NCI-H1436 treated with DMSO at 0.1 percent for 48 hours (cell line): ENCODE measurements at places on chromosomes 6 and 20.

DNA sequence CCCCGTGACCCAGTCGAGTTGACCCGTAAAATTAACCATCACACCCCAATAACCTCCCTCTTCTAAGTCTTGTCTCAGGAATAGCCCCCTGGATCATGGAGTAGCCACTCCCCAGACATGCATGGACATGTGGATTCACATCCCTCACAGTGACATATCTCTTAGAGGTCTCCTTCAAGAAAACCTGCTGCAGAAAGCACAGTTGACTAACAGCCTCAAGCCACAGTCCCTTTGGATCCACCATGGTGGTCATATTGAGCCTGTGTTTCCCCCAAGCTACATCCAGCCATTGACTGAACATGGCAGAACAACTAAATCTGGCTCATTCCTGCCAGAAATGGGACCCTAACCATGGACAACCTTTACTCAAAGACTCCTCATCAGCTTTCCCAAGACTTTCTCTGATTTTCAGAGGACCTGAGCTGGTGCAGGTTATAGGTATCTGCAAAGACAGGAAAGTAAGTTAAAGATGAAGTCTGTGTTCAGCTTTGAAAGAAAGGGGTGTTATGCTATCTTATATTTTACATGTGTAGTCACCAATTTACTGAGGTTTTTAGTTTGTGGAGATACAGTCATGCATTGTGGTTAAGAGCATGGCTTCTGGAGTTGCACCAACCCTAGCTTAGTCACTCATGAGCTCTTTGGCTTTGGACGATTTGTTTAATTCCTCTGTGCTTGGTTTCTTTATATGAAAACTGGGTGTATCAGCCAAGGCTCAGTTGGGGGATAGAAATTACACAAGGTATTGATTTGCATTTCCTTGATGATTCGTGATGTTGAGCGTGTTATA, 219.1 kb downstream of the MYLK4 start:
- DNase-seq = no peak

DNA sequence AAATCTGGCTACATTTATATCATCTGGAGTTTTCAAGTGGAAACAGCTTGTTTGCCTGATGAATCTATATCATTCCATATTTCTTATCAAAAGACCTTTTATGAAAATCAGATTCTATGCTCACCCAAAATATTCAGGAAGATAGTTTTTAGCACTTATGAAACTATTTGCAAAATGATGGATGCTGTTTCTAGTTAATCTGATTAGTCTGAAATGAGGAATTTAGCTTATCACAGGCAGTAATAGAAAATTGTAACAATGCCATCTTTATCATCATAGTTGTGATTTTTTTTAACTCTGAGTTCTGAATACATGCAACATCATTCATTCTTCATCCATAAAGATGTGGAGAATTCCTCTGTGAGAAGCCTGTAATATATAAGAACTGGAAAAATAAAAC, 229.7 kb downstream of the PLCB1 start:
- DNase-seq = no peak

DNA sequence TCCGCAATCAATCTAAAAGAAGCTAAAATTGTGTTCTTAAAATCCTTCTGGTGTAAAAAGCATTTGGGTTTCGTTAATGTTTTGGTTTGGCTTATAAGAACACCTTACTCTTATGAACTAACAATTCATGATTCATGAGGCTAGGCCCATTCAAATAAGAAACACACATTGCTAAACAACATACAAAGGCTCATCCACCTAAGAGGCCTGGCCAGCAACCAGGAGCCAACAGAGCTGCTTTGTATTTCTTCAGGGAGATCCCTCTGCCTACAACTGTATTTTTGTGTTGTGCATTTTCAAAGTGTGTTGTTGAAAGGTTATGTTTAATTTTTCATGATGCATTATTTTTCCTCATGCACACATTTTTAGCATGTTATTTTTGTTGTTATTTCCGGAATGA, 98.6 kb downstream of the PTPRK start:
- DNase-seq = no peak

DNA sequence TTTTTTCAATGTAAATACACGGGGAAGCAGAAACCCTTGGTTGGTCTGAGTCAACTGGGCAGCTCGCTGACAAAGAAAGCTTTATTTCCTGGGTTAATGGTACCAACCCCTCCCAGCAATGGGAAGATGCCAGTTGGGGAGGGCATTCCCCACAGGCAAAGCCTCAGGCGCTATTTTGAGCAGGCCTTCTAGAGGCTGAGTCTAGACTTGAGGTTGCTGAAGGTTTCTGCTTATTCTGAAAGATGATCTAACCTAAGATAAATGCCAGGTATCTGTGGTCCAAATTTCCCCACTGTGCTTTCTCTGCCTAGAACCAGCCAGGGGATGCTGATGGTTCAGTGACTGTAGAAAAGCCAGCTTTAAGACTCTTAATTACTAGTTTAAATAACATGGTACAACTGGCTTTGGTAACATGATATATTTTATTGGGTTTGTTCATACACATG, 172.5 kb upstream of the JARID2 start:
- DNase-seq = no peak

GRCh38 chr6:124682751-124683150, 279.5 kb upstream of the RNF217 start:
- no peak for DNase-seq

GRCh38 chr20:25491446-25492038, 84.1 kb downstream of the GINS1 start:
- DNase-seq = no peak

DNA sequence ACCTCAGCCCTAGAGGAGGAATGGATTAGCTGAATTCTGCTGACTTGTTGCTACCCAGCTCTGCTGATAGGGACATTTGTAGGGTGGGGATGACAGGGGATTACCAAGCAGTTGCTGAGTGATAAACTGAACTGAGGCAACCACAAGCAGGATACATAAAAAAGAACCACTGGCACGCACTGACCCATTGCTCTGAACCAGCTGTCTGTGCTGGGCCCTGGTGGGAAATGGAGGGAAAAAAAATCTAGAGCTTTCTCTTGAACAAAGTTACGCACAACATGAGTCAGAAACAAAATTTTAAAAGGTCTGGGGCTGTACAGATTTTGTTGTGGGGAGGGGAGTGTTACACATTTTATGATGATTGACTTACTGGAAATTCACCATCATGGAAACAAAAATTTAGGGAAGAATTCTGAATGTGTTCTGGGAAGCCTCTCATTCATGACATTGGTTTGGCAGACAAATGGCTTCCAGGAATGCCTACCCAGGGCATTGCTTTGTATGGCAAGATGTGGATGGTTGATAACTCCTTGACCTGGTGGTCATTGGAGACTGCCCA, 37.7 kb downstream of the FOXO3 start:
- no peak for DNase-seq

- no peak for DNase-seq
Measured at GRCh38 chr6:167200806-167201205, 43.0 kb upstream of the GPR31 start.

DNA sequence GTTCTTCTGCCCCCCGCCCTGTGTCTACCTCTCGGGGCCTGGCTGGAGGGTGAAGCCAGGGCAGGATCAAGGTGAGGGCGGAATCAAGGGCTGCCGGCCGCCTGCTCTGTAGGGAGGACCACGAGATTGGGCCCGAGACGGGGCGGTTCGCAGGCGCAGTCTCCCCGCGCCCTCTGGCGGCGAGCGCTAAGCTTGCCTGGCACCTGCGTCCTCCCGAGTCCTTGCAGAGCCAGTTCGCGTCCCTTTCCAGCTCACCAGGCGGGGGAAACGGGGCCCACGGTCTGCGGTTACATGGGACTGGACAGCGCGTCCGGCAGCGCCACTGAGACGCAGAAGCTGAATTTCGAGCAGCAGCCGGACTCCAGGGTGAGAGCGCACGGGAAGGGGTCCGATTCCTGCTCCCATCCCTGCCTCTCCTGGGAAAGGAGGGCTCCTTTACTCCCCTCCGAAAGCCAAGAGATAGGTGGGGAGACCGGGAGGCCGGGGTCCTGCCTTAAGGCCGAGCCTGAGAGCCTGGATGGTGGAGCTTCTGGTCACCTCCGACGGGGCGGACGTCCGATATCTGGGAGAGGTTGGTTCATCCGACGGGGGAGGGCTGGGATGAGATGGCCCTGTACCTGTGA, 3.6 kb upstream of the MATN4 start:
- DNase-seq = no peak

GRCh38 chr6:159012201-159012600, 12.2 kb upstream of the RSPH3 start:
- DNase-seq = no peak
